ENCODE measurements at places on chromosomes 1 and 21.

- peak; percentile 2 for DNase-seq
Measured at GRCh38 chr1:197063212-197063611, 3.8 kb downstream of the F13B start.

DNA sequence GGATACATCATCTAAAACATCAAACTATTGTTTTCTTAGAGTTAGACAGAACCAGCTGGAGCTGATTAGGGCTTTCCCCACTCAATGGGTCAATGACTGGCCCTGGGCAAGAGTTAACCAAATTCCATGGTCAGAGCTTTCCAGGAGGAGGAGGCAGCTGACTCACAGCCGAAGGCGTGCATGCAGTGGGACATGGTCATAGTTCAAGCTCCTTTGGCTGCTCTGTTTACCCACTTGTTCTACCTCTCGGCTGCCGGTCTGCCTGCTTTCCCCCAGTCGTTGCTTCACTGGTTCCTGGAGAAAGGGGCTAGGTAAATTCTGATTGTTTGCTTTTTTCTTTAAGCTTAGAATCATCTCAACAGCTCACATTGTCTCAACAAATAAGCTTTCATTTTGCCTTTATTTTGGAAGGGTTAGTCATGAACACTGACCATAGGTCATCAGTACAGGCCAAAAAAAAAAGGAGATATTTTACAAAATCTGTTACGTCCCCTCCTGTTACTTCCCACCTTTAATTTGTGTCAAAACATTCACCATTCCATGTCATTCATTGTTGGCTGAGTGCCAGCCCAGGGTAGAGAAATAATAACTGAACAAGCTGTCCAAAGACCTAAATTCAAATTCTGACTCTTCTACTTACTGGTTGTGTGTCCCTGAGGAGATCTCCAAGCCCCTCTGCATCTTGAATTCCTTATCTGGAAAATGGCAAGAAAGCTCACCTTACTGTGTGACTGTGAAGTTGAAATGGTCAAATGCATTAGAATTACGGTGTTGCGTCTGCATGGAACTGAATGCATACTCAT is 12.0 kb downstream of the MAB21L3 start:
- peak; percentile 79 for DNase-seq

GRCh38 chr1:43611950-43612349 is 38.0 kb upstream of the KDM4A start:
- no peak for DNase-seq

GRCh38 chr1:50531027-50531426 is 107.8 kb upstream of the DMRTA2 start:
- DNase-seq: peak; percentile 15

DNA sequence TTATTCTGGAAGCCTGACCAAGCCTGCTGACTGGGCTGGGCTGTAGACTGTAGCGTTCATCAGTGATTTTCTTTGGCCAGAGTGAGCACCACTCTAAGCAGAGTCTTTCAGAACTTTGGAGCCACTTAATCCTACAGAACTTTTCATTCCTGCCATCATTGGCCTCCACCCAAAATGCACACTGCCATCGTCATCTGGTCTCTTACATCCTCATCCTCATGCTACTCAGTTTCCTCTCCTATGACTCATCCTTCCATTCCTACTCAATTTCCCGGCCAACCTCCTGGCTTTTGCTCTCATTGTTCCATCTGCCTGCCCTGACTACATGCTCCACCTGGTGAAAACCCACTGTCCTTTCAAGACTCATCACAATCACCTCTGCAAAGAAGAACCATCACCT is 233.8 kb upstream of the USP25 start:
- peak; percentile 32 for DNase-seq

DNA sequence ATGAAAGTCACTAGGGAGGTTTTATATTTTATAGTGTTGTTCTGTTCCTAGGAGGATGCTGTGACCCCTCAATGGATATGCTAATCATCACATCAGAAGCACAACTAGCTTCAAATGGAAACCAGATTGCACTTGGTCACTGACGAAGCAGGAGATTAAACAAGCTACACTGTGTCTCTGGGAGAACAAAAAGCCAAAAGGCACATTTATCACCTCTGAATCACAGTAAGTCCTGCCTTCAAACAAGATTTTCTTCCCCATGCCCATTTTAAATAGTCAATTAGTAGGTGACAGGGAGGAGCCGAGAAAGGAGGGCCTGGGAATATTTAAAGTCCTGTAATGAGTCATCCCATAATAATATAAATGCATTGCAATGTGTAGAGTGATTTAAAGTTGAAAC is 38.1 kb downstream of the RGS2 start:
- DNase-seq: no peak

GRCh38 chr21:27196651-27197050 is 229.8 kb upstream of the ADAMTS5 start:
- no peak for DNase-seq

- DNase-seq: peak; percentile 42
Measured at GRCh38 chr1:2270260-2271100, 42.4 kb downstream of the SKI start.

GRCh38 chr1:160874935-160875334 is 10.0 kb downstream of the ITLN1 start:
- no peak for DNase-seq

- DNase-seq: no peak
Measured at GRCh38 chr1:25615563-25616094, 962 bp upstream of the MAN1C1 start.

DNA sequence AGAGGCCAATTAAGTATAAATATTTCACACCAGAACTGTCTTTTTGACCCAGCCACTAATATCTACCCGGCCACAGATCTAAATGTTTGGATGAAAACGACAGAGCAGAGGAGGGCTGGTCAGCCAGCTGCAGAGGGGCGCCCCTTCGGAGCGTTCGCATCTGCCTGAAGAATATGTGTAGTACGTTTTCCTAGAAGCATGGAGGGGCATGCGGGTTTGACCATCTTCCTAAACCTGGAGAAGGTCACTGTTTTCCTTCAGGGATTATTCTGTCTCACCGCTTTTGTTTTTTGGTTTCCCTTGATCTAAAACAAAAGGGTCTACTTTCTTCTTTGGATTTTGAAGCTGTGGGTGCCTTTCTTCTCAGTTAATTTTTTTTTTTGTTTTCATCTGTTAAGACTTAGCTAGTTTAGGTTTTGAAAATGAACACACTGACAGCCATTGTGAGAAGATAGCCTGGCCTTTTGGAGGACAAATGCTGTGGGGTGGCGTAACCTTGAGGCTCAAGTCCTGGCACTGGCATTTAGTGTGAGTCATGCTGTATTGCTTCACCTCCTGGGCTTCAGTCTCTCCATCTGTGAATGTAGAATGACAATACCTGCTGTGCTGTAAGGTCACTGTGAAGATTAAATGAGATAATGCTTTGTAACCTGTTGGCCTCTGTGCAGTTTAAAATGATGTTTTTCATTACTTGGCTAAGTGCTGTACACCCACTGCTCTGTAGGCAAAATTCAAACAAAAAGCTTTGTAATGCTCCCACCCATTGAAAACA is 74.1 kb upstream of the IRF2BP2 start:
- peak; percentile 92 for DNase-seq

- DNase-seq: peak; percentile 50
Measured at GRCh38 chr1:155062702-155063411, 683 bp upstream of the EFNA4 start.

GRCh38 chr1:228341814-228342626 is 64.6 kb downstream of the TRIM11 start:
- no peak for DNase-seq

DNA sequence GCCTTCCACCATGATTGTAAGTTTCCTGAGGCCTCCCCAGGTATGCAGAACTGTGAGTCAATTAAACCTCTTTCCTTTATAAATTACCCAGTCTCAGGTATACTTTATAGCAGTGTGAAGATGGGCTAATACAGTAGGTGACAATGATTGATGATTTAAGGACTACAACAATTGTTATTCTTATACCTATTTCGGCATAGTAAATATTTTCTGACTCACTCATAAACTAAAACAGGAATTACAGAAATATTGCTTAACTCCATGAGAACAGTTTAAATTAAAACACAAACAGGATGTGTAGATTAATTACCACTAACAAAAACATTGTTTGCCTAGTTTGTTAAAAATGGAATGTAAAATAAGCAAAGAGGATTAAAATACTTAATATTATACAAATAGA is 839.9 kb downstream of the LTN1 start:
- no peak for DNase-seq

DNA sequence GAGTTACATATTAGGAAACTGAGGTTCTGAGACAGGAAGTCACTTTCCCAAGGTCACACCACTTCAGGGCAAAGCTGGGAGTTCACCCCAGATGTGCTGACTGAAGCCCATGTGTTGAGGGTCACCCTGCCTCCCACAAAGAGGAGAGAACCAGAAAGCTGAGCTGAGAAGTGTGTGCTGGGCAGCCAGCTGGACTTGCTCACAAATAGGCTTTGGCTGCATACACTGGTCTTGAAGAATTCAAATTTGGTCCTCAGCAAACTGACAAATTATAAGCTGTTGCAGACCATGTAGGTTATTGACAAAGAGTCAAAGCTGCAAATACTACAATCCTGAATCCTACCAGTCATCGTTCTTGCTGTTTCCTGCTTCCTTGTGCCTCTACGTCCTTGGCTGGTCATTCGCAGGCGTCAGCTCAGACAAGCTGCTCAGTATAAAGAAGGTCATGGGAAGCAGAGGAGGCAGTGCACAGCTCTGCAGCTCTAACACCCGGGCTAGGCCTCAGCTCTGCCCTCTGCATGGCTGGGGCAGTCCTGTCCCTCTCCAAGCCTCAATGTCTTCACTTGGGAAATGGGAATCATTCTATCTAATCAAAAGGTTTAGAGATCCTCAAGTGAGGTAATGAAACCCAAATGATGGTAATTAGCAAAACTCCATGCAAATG is 40.0 kb downstream of the CDCP2 start:
- no peak for DNase-seq

DNA sequence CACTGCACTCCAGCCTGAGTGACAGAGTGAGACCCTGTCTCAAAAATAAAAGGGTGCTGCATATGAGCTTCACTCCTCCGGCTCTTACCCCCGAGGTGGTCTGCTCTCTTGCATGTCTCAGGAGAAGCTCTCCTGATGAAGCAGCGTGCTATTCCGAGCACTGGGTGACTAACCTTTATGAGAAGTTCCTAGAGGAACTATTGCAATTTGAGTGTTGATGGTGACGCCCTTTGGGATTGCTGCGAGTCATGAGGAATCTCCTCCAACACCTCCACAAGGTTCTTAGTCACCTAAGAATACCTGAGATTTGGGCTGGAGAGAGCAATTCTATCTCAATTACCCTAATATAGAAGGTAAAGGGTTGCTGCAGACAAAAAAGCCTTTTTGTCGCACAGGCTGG is 40.8 kb upstream of the TINAGL1 start:
- no peak for DNase-seq

DNA sequence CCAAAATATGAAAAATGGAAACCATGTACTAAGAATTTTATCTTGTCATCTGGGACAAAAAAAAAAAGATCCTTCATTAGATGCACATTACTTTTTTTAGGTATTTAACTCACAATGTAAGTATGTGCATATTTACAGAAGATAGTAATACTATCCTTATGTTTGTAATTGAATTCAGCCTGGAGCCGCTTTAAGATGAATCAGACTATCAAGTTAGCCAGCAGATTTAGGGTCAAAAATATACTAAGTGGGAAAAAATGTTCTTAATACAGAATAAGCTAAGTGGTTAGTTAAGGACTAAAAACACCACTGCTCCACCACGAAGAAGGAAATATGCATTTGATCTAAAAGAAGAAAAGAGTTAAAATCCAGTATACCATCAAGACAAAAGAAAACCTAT is 49.1 kb downstream of the DSCAM start:
- no peak for DNase-seq

DNA sequence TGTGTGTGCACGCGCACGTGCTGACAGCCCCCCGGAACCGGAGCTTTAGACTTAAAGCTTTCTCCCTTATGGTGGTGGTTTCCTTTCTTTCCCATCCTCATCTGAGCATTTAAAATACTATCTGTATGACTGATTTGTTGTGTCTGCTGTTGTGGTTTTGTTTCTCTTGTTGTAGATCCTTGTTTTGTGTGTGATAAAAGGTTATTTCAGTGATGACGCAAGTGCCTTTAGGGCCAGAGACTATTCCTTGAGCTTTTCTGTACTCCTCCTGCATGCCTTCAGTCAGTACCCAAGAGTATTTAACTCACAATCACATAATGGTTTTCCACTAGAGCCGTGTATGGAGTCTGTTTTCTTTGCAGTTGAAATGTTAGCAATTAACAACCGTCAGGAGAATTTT is 45.4 kb downstream of the LCA5L start:
- no peak for DNase-seq

DNA sequence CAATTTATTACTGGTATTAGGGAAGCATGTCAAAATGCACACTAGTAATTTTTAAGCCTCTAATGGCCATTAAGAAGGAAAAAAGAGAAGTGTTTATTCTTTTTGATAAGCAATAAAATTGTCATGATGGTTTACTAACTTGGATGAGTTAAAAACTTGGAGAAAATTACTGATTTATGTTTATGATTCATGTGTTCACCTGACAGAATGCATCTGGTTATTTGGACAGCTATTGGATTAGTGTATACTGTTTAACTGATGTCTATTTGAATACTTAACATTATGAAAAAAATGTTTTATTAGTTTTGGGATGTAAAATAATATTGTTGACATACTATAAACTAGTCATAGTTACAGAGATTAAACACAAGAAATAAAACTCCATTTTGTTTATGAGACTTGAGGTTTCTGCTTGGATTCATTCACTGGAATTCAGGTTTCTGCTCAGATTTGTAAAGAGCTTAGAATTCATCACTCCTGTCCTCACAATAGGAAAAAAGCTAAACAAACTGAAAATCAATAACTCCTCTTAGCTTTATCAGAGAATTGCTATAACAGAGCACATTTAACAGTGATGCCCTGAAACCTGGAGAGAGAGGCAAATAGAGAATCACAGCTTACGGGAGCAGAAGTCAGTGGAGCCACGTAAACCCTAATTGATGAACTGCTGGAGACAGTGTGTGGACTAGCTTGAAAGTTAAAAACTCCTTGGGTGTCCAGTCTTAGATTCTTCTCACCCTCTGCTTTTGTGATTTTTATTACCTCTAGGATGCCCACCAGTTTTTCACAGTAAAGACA is 56.7 kb downstream of the RALGPS2 start:
- no peak for DNase-seq

DNA sequence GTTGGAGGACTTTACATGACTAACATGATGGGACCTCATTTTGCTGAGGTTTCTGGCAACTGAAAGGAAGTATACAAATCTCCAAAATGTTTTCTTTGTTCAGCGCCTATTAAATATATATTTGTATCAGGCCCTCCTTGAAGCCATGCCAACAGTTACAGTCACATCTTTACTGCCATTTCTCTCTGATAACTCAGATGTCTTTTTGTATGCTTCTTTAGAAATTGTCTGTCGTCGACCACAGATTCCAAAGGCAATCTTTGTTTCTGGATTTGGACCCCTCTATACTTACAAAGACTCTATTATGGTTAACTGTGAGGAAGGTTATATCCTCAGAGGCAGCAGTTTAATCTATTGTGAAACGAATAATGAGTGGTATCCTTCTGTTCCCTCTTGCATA is 69.4 kb downstream of the C4BPA start:
- no peak for DNase-seq

Data from cardiac fibroblast (primary cell).